ENCODE measurements at places on chromosomes 5 and 9. TPM values are rescaled to one million over a fixed set of nuclear protein-coding genes. Genes with fewer than 3 reads are reported as not detected.

DNA sequence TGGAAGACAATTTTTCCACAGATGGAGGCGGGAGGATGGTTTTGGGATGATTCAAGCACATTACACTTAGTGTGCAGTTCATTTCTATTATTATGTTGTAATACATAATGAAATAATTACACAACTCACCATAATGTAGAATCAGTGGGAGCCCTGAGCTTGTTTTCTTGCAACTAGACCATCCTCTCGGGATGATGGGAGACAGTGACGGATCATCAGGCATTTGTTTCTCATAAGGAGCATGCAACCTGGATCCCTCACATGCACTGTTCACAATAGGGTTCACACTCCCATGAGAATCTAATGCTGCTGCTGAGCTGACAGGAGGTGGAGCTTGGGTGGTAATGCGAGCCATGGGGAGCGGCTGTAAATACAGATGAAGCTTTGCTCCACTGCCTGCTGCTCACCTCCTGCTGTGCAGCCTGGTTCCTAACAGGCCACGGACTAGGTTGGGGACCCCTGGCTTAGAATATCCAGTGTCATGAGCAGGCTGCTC lies 1.6 kb downstream of the STKLD1 start:
- DNase-seq: peak; percentile 17

DNA sequence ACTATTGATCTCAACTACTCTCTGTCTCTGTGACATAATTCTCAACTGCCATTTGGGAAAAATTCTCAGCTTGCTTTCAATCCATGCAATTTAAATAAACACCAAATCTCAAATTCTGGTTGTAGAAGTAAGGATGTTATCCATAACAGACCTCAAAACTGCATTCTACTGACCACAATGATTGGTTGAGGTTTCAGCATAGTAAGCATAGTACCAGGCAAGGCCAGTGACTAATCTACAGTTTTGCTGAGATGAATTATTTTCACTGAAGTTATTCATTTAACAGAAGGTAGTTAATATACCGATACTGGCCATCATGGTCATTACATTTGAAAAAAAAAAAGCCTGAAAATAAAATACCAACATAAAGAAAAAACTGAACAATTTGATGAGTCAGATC lies 488.0 kb upstream of the CDH18 start:
- DNase-seq: no peak

- no peak for DNase-seq
Observed at GRCh38 chr9:113934829-113935676, 58.9 kb downstream of the ZNF618 start.

GRCh38 chr9:116515541-116515940 lies 171.6 kb upstream of the TRIM32 start:
- DNase-seq: no peak

DNA sequence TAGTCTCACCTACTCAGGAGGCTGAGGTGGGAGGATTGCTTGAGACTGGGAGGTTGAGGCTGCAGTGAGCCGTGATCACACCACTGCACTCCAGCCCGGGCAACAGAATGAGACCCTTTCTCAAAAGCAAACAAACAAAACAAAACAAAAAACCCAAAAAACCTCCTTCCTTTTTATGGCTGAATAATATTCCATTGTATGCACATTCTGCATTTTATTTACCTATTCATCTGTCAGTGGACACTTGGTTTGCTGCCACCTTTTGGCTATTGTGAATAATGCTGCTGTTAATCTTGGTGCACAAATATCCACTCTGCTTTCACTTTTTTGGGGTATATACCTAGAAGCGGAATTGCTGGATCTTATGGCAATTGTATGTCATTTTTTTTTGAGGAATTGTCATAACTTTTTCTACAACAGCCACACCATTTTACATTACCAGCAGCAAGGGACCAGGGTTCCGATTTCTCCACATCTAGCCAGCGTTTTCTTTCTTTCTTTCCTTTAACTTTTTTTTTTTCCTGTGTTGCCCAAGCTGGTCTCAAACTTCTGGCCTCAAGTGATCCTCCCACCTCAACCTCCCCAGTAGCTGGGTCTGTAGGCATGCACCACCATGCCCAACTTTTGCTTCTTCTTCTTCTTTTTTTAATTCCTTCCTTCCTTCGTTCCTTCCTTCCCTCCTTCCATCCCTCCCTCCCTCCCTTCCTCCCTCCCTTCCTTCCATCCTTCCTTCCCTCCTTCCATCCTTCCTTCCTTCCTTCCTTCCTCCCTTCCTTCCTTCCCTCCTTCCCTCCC lies 30.6 kb downstream of the NKX2-5 start:
- peak; percentile 33 for DNase-seq

DNA sequence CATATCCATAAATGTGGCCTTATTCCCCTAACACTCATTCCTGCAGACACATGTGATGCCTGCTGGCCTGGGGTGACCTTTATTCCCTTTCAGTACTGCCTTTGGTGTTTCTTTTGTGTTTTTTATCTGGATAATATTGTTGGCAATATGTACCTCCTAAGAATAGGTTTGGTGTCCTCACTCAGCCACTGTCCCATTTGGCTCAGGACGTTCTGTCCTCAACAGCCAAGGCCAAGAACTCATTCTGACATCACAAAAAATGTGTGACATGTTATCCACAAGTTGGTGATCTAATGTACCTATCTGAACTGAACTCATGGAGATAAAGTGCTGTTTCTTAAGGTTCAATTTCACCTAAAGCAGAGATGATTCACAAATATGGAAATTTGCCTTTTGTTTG lies 142.9 kb upstream of the GRAMD2B start:
- DNase-seq: no peak

GRCh38 chr5:28156981-28157380 lies 1118.6 kb upstream of the CDH9 start:
- no peak for DNase-seq

DNA sequence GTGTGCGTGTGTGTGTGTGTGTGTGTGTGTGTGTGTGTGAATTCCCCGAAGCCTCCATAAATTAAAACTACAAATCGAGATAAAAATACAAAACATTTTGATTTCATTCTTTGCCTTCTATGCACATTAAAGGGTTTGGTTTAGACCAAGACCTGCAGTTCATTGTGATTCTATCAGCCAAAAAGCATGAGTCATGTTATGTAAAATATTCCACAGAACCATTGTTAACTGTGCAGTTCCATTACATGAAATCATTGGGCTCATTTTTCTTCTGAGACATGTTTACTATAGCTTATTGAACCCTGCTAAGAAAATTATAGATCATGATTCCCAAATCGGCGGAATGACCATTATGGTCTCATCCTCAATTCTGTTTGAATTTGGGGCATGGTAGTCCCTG lies 11.7 kb downstream of the CAVIN4 start:
- peak; percentile 65 for DNase-seq

DNA sequence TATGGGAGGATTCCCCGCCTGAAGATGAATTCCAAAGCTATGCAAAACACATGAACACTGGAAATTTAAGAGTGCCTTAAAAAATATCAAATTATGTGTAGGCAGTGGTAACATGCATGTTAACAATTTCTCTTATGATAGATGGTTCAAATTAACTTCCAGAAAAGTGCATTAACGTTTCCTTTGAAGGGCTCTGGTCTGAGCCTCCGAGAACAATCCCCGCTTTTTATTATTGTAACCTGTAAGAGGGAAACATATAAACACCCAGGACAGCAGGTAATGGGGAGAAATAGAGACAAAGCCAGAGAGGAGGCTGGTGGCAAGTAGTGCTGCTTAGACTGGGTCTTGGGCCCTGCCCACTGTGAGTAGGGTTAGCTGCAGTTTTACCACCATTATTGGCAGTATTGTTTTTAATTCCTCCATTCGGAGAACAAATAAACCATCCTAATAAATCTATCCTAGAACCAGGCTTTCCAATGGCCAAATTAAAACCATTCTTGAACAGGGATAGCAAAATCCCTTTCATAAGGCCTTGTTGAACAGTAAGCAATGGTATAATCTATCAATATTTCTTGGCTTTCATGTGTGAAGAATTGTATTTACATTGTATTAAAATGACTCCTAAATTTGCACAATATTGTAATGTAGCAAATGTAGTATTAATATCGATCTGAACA lies 6.3 kb downstream of the NR2F1 start:
- no peak for DNase-seq

DNA sequence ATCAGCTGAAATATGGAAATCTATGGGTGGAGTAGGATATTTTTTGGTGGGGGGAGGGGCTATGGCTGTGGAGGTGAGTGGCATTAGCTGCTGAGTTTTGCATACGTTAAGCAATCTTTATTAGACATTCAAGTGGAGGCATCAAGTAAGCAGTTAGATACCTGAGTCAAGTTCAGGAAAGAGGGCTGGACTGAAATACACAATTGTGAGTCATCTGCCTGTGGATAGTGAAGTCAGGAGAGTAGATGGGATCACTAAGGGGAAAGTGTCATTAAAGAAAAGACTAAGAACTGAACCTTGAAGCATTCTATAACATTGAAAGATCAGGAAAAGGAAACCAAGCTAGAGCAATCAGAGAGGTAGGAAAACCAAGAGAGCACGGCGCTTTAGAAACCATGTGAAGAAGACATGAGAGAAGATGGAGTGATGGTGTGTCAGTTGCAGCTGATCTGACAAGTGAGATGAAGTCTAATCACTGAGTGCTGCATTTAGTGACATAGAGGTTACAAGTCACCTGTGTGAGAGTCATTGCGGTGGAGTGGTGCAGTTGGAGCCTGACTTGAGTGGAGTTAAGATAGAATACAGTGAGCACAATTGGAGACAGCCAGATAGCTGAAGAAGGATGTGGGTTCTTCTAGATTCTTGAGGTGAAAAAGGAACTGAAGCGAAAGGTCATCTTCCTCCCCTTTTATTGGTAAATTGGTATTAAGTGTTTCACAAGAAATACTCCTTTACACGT lies 88.7 kb downstream of the PIP5K1B start:
- DNase-seq: no peak

- DNase-seq: no peak
Observed at GRCh38 chr5:14439087-14439871, 142.3 kb upstream of the OTULINL start.

- no peak for DNase-seq
Observed at GRCh38 chr9:128841694-128842492, 12.3 kb upstream of the SPOUT1 start.

- peak; percentile 35 for DNase-seq
Observed at GRCh38 chr5:137997726-137998213, 35.1 kb downstream of the FAM13B start.

- DNase-seq: no peak
Observed at GRCh38 chr9:21555911-21556310, 73.8 kb upstream of the IFNE start.

- no peak for DNase-seq
Observed at GRCh38 chr5:176188506-176189193, 49.6 kb upstream of the SIMC1 start.

DNA sequence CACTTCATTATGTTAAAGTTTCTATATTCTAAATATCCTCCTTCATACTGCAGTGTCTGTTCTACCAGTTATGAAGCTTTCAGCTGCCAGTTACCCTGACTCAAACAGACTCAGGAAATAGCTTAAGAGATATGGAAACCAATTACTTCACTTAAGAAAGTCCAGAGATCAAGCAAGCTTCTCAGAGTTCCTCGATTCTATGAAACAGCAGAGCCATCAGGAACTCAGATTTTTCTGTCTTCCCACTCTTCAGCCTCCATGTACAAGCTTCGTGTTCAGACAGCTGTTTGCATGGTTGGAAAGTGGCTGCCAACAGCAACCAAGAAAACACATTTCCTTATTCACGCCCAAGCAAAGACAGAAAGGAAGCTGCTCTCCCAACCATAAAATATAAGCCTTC lies 216.1 kb downstream of the ACTL7B start:
- no peak for DNase-seq

GRCh38 chr9:129312251-129313122 lies 134.4 kb upstream of the IER5L start:
- no peak for DNase-seq

DNA sequence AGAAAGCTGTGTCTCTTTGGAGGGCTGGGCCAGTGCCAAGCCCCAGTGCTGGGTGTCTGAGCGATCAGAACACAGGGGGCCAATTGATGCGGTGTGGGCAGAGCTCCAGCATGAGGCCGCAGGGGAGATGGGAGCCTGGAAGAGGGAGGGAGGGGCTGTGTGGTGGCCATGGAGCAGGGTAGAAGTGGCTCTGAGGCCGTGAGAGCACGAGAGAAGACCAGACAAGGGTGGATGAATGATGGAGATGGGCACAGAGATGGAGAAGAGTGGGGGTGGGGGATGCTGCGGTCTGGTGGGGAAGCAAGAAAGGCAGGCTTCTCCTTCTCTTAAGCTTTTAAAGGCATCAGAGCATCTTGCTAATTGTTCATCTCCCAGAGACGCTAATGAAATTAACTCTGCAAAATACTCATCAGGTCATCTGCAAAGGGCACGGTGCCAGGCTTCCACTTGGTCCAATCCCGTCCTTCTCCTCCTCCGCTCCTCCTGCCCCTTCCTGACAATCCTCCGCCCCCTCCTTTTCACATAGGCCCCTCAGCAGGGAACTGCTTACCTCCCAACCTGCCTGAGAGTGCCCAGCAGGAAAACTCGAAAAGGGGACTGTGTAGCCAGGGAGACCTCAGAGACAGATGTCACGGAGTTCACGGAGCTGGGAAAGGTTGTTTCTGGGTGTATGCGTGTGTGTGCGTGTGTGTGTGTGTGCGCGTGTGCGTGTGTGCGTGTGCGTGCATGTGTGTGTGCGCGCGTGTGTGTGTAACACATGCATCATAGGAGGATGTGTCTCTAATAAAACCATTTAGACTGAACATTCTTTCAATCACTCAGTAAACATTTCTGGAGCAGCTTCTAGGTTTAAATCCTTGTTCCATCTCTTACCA lies 7.1 kb upstream of the UNC5A start:
- DNase-seq: no peak

- no peak for DNase-seq
Observed at GRCh38 chr5:1943481-1943880, 60.8 kb upstream of the IRX4 start.

- DNase-seq: no peak
Observed at GRCh38 chr5:123882319-123882964, 370.5 kb downstream of the CSNK1G3 start.

- DNase-seq: no peak
Observed at GRCh38 chr5:78327761-78328510, 32.5 kb upstream of the SCAMP1 start.

GRCh38 chr5:137705106-137705505 lies 30.8 kb downstream of the KLHL3 start:
- DNase-seq: peak; percentile 41

PCDHB15 gene
- total RNA-seq: 0.28 TPM

PWWP2A gene
- 12.5 TPM for total RNA-seq

ACOT12 gene
- total RNA-seq: not detected

FXN gene
- total RNA-seq: 6.1 TPM

PCDHGB1 gene
- total RNA-seq: 3.3 TPM

STC2 gene
- total RNA-seq: 259 TPM

SMIM33 gene
- not detected for total RNA-seq

KIF20A gene
- total RNA-seq: 106 TPM

SHISAL2B gene
- not detected for total RNA-seq

SLC4A9 gene
- total RNA-seq: not detected

NUTM2G gene
- total RNA-seq: not detected

ENHO gene
- total RNA-seq: not detected

NRARP gene
- total RNA-seq: not detected

GLIPR2 gene
- 37.8 TPM for total RNA-seq

RFK gene
- total RNA-seq: 13.8 TPM

MUSK gene
- total RNA-seq: under 0.01 TPM

MCTP1 gene
- total RNA-seq: not detected

All from IMR-90 (cell line).